ENCODE measurements at places on chromosomes 13 and 19.

- DNase-seq, result no peak
Measured at GRCh38 chr13:86445206-86445605, 646.0 kb upstream of the SLITRK6 start.

DNA sequence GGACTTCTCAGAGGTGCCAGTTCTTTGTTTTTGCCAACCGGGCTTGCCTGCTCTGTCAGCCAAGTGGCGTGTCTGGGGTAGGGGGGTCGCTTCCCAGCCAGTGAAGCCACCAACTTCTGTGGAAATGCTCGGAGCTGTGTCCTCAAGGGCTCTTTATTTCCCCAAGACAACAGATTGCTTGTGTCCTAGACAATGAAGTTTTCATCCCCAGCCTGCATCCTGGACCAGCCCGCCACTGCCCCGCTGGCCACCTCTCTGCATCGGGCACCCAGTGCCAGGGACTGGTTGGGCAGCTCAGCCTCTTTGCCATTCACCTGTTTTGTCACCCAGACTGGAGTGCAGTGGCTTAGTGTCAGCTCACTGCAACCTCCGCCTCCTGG, 3.7 kb downstream of the RAB11B start:
- no peak for DNase-seq

DNA sequence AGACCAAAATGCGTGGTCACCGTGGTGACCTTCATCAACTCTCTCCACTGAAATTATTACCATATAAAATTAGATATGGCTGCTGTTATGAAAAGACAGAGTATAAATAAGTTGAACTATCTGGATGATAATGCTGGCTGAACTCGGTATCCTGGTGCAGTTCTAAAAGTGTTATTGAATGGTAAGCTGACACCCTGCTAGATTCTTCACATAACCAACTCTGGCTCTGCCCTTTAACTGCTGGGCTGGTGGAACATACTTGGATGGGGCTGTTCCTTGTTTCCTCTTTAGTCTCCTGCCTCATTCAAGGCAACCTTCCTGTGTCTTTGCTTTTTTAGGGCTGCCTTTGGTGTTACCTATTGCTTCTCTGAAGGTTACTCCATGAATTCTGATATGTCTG, 106.9 kb downstream of the FGF9 start:
- DNase-seq, result no peak

DNA sequence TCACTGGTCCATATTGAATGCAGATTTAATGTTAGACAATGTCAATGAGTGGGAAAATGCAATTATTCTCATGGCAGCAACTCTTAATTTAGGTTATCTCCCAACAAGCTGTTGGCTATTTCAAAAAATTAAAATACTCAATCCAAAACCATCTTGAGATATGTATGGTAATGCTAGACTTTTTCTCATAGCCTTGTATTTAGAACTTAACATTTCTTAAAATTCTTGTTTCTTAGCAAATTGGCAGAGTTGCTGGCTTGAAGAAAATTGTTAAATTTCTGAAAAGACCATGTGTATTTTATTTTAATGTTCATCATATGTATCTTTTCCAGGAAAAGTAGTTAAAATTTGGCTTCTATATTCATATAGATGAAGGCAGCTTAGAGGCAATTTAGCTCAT, 1355.1 kb downstream of the PCDH9 start:
- DNase-seq, result no peak

- DNase-seq, result no peak
Measured at GRCh38 chr13:27961227-27962085, 7.7 kb downstream of the CDX2 start.

All from non-pigmented ciliary epithelial cell (primary cell).